ENCODE measurements at places on chromosomes 12 and 14. TPM values are rescaled to one million over a fixed set of nuclear protein-coding genes. Genes with fewer than 3 reads are reported as not detected.

DNA sequence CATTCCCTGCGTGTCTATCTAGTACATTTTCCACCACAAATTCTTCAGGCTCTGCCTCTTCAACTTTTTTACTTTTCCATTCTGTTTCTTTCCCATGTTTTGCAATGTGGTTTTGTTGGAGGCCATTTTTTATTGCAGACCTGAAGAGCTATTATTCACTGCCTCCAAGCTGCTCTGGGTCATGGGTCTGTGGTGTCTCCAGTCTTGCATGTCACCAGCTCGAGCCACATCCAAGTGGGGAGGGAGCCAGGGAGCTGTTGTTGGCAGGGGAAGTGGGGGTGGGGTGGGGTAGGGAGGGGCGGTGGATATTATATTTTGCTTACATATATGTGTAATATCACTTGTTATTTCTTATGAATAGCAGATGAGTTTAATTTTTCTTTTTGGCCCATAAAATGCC lies 69.1 kb downstream of the VEZT start:
- DNase-seq: no peak

GRCh38 chr12:104985206-104985605 lies 910 bp upstream of the NOPCHAP1 start:
- no peak for DNase-seq

GRCh38 chr14:92391726-92392125 lies 68.8 kb downstream of the SLC24A4 start:
- no peak for DNase-seq

DNA sequence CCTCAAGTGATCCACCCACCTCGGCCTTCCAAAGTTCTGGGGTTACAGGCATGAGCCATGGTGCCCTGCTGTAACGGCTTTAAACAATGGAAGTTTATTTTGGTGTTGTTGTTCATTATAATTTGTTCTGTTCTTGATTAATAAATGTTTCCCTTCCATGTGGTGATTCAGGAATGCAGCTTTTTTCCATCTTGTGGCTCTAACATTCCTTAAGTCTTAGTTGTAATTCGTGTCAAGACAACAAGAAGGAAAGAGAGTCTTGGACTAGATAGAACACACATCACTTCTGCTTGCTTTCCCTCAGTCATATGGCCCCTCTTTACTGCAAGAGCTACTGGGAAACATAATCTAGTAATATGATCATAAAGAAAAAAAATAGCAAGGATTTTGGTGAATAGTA lies 211.6 kb downstream of the SLC6A15 start:
- DNase-seq: no peak

- DNase-seq: no peak
Measured at GRCh38 chr12:103794309-103795213, 46.5 kb downstream of the NT5DC3 start.

DNA sequence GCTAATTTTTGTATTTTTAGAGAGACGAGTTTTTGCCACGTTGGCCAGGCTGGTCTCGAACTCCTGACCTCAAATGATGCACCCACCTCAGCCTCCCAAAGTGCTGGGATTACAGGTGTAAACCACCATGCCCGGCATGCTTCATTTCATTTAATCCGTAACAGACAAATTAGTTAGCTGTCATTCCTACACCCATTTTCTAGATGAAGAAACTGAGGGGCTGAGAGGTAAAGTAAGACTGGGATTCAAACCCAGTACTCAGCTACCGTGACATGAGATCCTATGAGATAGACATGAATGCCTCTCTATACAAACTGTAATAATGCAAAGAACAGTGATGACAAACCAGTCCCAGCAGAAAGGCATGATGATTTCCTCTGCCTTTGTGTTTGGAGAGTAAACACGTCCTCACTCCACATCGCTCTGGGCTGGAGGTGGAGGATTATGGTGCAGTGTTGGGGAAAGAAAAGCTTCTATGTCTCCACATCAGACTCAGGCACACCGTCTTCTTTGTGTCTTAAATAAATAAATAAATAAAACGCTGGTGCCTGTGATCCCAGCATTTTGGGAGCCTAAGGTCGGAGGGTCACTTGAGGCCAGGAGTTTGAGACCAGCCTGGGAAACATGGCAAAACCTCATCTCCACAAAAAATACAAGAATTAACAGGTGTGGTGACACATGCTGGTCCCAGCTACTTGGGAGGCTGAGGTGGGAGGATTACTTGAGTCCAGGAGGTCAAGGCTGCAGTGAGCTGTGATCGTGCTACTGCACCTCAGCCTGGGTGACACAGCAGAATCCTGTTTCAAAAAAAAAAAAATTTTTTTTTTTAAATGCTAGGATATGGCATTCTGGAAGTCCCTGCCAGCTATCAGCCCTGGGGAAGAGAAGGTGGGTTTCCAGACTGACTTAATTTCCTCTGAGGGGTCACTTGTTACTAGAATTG lies 10.5 kb downstream of the VSX2 start:
- no peak for DNase-seq

PMCH gene
- not detected for total RNA-seq

RPL10L gene
- total RNA-seq: not detected

IL23A gene
- not detected for total RNA-seq

ESPL1 gene
- 1.3 TPM for total RNA-seq

Measured in left cardiac atrium (tissue), 4 donors.